ENCODE measurements at places on chromosomes 7 and 10.

DNA sequence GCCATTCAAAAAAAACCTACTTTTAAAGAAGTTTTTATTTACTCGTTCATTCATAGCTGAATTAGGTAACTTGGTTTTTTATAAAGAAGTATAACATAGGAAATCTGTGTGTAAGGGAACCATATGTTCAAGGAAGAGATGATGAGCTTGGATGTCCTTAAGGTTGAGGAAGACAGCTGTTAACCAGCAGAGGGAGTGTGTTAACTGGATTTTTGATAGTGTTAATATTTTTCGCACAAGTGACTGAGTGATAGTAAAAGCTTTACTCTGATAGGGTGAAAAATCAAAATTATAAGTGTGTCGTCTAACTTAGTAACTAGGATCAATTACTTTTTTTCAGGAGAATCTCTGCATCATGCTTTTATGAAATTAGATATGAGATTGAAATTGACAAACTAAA lies 134.7 kb downstream of the ARL5B start:
- H3K4me3 ChIP-seq: no peak overlapping the region
- H3K36me3 ChIP-seq: no peaks in the 10 kb centered on the region

GRCh38 chr7:113267271-113267670 lies 148.9 kb upstream of the SMIM30 start:
- H3K27me3 ChIP-seq: no peaks in the 10 kb centered on the region
- DNase-seq: no peak
- H3K4me1 ChIP-seq: no peaks in the 10 kb centered on the region
- H3K36me3 ChIP-seq: no peaks in the 10 kb centered on the region
- no peak overlapping the region for H3K4me3 ChIP-seq

- no peaks in the 10 kb centered on the region for H3K36me3 ChIP-seq
- H3K4me3 ChIP-seq: no peak overlapping the region
- DNase-seq: no peak
- no peaks in the 10 kb centered on the region for H3K27me3 ChIP-seq
Measured at GRCh38 chr10:21449288-21449966, 76.1 kb downstream of the SKIDA1 start.

- H3K27ac ChIP-seq: no peak overlapping the region
- DNase-seq: no peak
- no peaks in the 10 kb centered on the region for H3K4me1 ChIP-seq
- H3K4me3 ChIP-seq: no peak overlapping the region
- no peaks in the 10 kb centered on the region for H3K27me3 ChIP-seq
Measured at GRCh38 chr10:1488970-1489548, 248.3 kb downstream of the ADARB2 start.

GRCh38 chr7:124590814-124591213 lies 174.8 kb downstream of the GPR37 start:
- no peak overlapping the region for H3K4me3 ChIP-seq
- no peaks in the 10 kb centered on the region for H3K36me3 ChIP-seq
- no peaks in the 10 kb centered on the region for H3K4me1 ChIP-seq

GRCh38 chr7:106377847-106378361 lies 93.1 kb upstream of the NAMPT start:
- H3K36me3 ChIP-seq: no peaks in the 10 kb centered on the region
- H3K4me3 ChIP-seq: no peak overlapping the region
- H3K27me3 ChIP-seq: no peaks in the 10 kb centered on the region

DNA sequence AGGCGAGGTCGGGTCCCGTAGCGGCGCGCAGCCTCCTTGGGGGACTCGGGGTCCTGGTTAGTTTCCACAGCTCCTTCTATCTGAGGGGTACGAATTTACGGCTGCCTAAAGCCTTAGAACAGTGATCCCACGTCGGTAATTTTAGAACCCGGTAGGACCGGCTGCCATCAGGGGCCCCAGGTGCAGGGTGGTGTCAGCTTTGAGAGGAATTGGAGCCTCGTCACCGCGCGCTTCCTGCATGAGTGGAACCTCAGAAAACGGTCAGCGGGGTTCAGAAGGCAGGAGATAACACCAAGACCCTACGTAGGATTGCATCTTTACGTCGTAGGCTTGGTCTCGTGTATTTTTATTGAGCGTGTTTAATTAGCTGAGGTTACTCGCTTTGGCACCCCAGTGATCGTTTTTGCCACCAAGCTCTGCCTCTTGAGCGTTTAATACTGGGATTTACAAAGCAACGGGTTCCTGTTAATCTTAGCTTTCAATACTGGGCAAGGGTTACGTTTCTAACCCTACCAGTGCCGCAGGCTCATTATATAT lies 443 bp downstream of the RNF32 start:
- no peaks in the 10 kb centered on the region for H3K36me3 ChIP-seq
- H3K27me3 ChIP-seq: no peaks in the 10 kb centered on the region
- DNase-seq: no peak
- H3K4me1 ChIP-seq: peaks cover 5% of the 10 kb centered on the region
- no peak overlapping the region for H3K27ac ChIP-seq

- no peaks in the 10 kb centered on the region for H3K36me3 ChIP-seq
- H3K27ac ChIP-seq: no peak overlapping the region
- H3K27me3 ChIP-seq: no peaks in the 10 kb centered on the region
- H3K4me3 ChIP-seq: no peak overlapping the region
- DNase-seq: no peak
Measured at GRCh38 chr10:132837905-132838304, 52.0 kb upstream of the NKX6-2 start.
